ENCODE measurements at places on chromosomes 5 and 9.

DNA sequence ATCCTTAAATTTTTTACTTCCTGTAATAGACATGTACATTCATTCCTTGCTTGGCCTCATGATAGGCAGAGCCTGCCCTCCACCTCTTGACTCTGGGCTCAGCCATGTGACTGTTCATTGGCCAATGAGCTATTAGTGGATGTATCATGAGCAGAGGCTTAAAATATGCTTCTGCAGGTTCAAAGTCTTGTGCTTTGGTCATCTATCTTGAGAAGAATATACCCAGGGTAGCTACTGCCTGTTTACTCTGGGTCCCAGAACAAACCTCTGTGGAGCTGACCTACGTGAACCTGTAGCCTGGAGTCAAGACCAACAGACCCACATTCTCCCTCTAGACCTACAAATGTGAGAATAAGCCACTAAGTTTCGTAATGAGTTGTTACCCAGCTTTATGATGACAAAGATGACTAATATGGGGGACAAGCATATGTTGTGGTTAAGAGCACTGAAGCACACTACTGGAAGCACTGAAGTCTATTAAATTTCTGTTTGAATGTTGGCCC lies 244.4 kb downstream of the MAST4 start:
- no peak overlapping the region for H3K4me3 ChIP-seq
- H3K27ac ChIP-seq = no peak overlapping the region
- H3K27me3 ChIP-seq = no peaks in the 10 kb centered on the region
- DNase-seq = no peak
- no peaks in the 10 kb centered on the region for H3K4me1 ChIP-seq

DNA sequence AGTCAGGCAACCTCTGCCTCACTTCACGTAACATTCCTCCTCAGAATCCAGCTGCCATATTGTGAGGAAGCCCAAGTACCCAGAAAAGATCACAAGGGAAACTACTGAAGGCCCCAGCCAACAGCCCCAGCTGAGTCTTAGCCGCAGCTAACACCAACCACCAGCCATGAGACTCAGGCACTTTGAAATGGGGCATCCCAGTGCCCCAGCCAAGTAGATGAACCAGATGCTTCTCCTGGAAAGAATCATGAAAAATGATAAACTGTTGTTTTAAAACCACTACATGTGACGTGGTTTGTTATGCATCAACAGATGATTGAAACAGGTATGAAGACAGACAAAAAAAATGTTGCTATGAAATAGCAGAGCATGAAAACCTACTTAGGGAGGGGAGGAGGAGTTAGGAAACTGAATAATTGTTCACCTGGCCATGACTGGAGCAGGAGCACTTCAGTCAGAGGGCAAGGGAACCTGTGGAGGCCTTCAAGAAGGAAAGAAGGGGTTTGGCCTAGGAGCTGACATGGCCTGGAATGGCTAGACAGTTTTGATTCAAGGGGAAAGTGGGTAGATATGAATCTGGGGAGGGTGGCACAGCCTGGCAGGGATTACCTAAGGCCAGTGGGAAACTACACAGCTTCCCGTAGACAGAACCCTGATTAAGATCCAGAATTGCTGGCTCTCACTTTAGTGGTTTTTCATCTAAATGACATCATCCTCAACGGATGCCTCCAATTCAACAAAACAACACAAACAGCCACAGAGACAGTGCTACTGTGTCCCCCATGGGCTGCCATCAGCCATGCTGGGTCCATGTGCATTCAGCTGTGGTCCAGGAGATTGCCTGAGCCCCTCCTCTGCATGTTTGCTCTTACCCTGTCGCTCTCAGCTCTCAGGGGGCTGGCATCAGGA lies 211.6 kb downstream of the SYK start:
- no peak overlapping the region for H3K27ac ChIP-seq
- no peak for DNase-seq
- H3K4me3 ChIP-seq = no peak overlapping the region
- H3K27me3 ChIP-seq = no peaks in the 10 kb centered on the region
- no peaks in the 10 kb centered on the region for H3K4me1 ChIP-seq

DNA sequence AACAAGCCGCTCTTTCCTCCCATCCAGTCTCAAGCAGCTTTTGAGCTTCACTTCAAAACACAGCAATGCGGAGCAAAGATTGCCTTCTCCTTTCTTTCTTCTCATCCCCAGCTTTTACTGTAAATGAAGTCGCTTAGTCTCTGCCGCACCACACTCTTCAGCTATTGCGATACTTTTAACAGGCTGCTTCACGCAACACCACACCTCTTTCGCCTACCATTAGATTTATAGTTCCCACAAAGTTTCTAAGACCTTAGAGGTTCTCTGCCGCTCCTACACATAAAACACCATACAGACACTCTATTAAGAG lies 711 bp downstream of the PGGT1B start:
- no peaks in the 10 kb centered on the region for H3K36me3 ChIP-seq
- H3K4me1 ChIP-seq = peaks cover 14% of the 10 kb centered on the region
- no peak for DNase-seq
- H3K27me3 ChIP-seq = no peaks in the 10 kb centered on the region
- H3K27ac ChIP-seq = no peak overlapping the region

GRCh38 chr9:450057-450456 lies 235.4 kb downstream of the DOCK8 start:
- no peaks in the 10 kb centered on the region for H3K27me3 ChIP-seq
- no peak for DNase-seq
- no peaks in the 10 kb centered on the region for H3K4me1 ChIP-seq
- H3K36me3 ChIP-seq = no peaks in the 10 kb centered on the region
- no peak overlapping the region for H3K4me3 ChIP-seq

DNA sequence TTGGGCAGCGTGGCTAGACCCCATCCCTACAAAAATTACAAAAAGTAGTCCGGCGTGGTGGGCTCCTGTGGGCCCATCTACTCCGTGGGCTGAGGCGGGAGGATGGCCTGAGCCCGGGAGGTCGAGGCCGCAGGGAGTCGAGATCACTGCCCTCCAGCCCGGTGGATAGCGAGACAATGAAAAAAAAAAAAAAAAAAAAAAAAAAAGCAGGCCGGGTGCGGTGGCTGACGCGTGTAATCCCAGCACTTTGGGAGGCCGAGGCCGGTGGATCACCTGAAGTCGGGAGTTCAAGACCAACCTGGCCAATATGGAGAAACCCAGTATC lies 110.5 kb upstream of the LPCAT1 start:
- no peak for DNase-seq
- H3K27ac ChIP-seq = peak overlapping the region; percentile 50
- no peaks in the 10 kb centered on the region for H3K36me3 ChIP-seq

DNA sequence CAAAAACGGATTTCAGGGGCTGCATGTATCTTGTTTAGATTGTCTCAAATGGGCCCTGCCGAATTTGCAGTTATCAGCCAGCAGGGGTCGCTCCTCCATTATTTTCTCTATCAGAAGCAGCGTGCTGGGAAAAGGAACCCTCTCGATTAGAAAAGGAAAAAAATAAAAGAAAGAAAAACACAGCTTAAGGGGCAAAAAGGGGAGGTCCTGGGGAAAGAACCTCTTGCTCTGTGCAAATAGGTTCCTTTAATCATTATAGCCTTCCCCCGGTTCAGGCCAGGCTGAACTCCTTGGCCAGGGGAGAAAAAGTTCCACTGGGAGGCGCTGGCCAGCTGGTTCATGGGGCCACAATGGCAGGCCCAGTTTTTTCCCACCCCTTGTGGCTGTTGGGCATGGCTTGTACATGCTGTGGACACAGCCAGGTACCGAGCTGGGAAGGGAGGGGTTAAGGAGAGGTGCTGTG lies 25.0 kb upstream of the CAPSL start:
- no peak for DNase-seq
- no peak overlapping the region for H3K4me3 ChIP-seq
- no peaks in the 10 kb centered on the region for H3K27me3 ChIP-seq
- H3K36me3 ChIP-seq = peaks cover 6% of the 10 kb centered on the region
- H3K4me1 ChIP-seq = no peaks in the 10 kb centered on the region

- DNase-seq = no peak
- no peaks in the 10 kb centered on the region for H3K27me3 ChIP-seq
- H3K4me1 ChIP-seq = no peaks in the 10 kb centered on the region
Measured at GRCh38 chr9:104367507-104367906, 136.6 kb upstream of the OR13F1 start.

GRCh38 chr5:154189819-154190594 lies 526 bp upstream of the GALNT10 start:
- peak; percentile 83 for DNase-seq
- peak overlapping the region; percentile 85 for H3K4me3 ChIP-seq
- no peaks in the 10 kb centered on the region for H3K27me3 ChIP-seq
- no peaks in the 10 kb centered on the region for H3K36me3 ChIP-seq
- peak overlapping the region; percentile 55 for H3K27ac ChIP-seq
- peaks cover 18% of the 10 kb centered on the region for H3K4me1 ChIP-seq

GRCh38 chr5:132234684-132235062 lies 7.0 kb upstream of the P4HA2 start:
- no peak overlapping the region for H3K27ac ChIP-seq
- DNase-seq = no peak
- H3K27me3 ChIP-seq = no peaks in the 10 kb centered on the region
- H3K4me3 ChIP-seq = no peak overlapping the region

DNA sequence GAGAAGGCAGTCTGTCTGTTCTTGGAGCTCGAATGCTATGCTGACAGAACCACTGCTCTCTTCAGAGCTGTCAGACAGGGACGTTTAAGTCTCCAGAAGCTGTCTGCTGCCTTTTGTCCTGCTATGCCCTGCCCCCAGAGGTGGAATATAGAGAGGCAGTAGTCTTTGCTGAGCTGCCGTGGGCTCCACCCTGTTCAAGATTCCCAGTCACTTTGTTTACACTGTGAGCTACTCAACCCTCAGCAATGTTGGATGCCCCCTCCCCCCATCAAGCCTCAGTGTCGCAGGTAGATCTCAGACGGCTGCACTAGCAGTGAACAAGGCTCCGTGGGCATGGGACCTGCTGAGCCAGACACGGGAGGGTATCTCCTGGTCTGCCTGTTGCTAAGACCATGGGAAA lies 344.2 kb downstream of the TMEM161B start:
- no peaks in the 10 kb centered on the region for H3K27me3 ChIP-seq
- no peak overlapping the region for H3K4me3 ChIP-seq
- DNase-seq = no peak
- no peaks in the 10 kb centered on the region for H3K4me1 ChIP-seq
- no peaks in the 10 kb centered on the region for H3K36me3 ChIP-seq
- no peak overlapping the region for H3K27ac ChIP-seq

DNA sequence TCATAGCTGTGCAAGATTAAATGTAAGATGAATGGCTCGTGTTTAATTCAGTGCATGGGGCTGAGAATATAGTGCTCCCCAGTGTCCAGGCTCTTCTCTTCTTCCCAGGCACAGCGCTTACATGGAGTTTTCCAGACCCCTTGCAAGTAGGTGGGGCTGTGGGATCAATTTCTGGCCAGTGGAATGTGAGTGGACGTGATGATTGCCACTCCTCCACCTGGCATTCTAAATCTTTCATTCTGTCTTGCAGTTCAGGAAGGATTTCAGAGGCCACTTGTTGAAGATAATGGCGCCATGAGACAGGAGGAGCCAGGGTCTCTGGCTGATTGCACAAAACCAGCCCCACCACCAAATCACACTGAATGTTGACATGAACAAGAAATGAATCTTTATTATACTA lies 7.2 kb upstream of the PIP5K1B start:
- H3K4me1 ChIP-seq = no peaks in the 10 kb centered on the region
- H3K4me3 ChIP-seq = no peak overlapping the region
- peaks cover 5% of the 10 kb centered on the region for H3K27me3 ChIP-seq
- H3K27ac ChIP-seq = no peak overlapping the region
- no peaks in the 10 kb centered on the region for H3K36me3 ChIP-seq
- no peak for DNase-seq

DNA sequence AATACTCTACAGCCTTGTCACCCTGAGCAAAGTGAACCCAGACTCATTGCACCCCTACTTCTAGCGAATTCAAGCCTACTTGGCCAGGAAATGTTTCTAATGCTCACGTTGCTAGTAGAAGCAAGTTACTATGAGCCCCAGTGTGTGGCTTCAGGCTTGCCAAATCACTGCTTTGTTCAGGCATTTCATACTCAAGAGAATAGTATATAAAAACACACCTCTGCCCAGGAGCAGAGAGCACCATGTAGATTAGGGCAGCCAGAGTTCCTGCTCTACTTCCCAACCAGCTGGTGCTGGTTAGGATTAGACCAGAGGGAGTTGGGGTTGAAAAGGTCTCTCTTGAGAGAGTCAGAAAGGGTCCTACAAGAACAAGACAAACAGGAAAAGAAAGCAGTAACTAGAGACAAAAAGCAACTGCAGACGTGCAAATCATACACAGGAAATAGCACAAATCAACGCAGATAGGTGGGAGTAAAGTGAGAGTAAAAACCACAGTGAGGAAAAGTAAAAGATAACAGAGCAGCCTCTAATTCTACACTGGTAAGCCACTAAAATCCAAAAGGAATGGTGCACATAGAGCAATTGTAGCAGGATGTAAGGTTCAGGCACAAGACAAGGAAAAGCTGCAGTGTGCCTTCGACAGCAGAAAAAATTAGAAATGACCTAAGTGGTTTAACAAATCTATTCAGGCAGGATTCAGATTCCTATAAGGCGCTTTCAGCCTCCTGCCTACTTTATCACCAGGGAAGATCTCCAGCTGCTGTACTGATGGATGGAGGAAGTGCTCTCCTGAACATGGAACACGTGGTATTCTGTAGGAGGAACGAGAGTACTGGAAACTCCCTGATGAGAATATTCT lies 49.6 kb upstream of the KIF2A start:
- no peak overlapping the region for H3K4me3 ChIP-seq
- no peak for DNase-seq
- no peak overlapping the region for H3K27ac ChIP-seq
- H3K27me3 ChIP-seq = no peaks in the 10 kb centered on the region
- no peaks in the 10 kb centered on the region for H3K36me3 ChIP-seq

DNA sequence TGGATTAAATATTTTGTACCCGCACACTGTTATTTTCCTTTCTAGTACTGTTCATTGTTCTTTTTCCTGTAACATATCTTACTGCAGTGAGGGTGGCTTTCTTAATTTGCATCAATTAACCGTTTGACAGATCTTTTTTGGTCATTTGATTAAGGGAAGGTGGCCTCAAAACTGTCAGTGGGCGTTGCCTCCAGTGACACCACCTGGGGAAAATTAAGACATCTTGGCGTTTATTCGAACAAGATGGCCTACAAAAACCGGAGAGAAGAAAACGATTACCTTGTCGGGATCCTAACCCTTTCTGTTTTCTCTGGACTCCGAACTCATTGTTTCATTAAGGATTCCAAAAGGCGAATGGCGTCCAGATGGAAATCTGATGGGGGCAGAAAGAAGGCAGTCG lies 2.0 kb downstream of the BASP1 start:
- H3K4me1 ChIP-seq = peaks cover 10% of the 10 kb centered on the region
- DNase-seq = no peak
- H3K27ac ChIP-seq = no peak overlapping the region
- peaks cover 9% of the 10 kb centered on the region for H3K27me3 ChIP-seq
- H3K4me3 ChIP-seq = no peak overlapping the region

DNA sequence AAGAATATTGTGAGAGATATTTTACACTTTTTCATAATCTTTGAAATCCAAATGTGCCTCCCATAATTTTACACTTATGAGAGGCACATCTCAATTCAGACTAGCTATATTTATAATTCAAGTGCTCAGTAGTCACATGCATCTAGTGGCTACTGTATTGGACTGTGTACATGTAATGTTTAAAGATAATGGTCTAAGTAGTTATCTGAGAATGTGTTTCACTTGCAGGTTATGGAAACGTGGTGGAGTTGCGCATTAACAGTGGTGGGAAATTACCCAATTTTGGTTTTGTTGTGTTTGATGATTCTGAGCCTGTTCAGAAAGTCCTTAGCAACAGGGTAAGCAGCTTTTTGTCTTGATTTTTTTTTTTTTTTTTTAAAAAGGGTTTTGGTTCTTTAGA lies 28.8 kb downstream of the G3BP1 start:
- H3K4me1 ChIP-seq = no peaks in the 10 kb centered on the region
- H3K4me3 ChIP-seq = no peak overlapping the region
- DNase-seq = no peak
- H3K27me3 ChIP-seq = no peaks in the 10 kb centered on the region
- H3K36me3 ChIP-seq = peaks cover 75% of the 10 kb centered on the region
- H3K27ac ChIP-seq = no peak overlapping the region

All from liver (tissue), 10 donors.